ENCODE measurements at places on chromosomes 4 and X.

GRCh38 chr4:105154576-105154975 lies 7.9 kb downstream of the TET2 start:
- no peak for DNase-seq

- no peak for DNase-seq
These were observed 153.9 kb downstream of the PCDH18 start for GRCh38 chr4:137378393-137378792.

GRCh38 chr4:182223708-182224107 lies 19.5 kb upstream of the TENM3 start:
- no peak for DNase-seq

DNA sequence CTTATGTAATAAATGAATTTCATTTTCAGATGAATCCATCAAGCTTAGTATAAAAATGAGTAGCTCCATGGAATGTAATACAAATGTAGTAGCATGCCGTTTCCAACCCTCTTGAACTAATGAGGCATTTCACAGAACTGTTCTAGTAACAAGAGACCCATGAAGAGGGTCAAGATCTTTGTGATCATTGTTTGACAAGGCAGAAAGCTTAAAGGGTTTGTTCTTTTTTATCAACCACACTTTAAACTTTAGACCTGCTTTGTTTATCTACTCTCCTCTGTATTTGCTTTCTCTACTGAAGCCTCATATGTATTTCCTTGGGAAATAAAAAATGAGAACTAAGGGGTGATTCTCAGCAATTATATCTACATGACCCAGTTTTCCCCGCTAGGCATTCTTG lies 513.9 kb downstream of the ARAP2 start:
- DNase-seq = no peak

DNA sequence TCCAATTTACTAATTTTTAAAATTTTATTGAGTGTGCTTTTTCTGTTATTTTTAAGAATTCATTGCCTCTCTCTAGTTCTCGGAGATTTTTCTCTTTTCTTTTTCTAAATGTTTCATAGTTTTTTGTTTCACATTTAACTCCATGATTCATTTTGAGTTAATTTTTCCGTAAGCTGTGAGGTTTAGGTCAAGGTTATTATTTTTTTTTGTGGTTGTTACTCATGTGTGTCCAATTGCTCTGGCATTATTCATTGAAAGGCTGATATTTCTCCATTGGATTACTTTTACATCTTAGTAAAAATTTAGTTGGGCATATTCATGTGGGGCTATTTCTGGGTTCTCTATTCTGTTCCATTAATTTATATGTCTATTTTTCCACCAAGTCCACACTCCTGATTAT lies 220.8 kb downstream of the MID1IP1 start:
- DNase-seq = no peak

DNA sequence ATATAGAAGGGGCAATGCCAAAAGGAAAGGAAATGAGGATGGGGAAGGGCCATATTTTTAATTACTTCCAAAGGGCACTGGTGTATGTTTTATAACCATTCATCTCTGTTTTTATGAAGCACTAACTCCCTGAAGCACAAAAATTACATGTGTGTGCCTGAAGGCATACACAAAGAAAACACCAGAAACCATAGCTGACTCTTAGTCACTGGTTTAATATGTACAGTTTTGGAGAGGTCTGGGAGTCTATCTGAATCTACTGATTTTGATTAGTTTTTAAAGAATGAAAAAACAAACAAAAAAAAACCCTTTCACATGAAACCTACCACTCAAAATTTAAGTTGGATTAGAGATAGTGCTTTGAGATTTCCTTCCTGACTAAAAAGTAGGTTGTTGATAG lies 438.7 kb downstream of the RPA4 start:
- DNase-seq = no peak

DNA sequence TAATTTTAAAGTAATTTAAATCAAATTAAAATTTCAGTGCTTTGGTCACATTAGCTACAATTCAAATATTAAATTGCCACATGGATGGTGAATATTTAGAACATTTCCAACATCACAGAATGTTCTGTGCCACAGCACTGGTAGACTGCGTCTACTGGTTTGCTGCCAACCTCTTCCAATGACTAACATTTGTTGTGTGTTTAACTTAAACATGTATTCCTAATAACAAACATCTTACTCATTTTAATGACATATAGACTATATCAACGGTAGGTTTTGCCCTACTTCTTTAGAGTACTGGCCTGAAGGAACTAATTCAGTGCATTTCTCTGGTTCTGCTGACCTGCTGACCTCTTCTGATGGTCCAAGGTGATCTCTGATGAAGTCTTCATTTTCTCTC lies 157.6 kb downstream of the DCK start:
- no peak for DNase-seq

GRCh38 chr4:118047043-118047442 lies 12.8 kb downstream of the NDST3 start:
- no peak for DNase-seq

- DNase-seq = peak; percentile 19
These were observed 90.7 kb downstream of the GEMIN8 start for GRCh38 chrX:13938829-13939530.

DNA sequence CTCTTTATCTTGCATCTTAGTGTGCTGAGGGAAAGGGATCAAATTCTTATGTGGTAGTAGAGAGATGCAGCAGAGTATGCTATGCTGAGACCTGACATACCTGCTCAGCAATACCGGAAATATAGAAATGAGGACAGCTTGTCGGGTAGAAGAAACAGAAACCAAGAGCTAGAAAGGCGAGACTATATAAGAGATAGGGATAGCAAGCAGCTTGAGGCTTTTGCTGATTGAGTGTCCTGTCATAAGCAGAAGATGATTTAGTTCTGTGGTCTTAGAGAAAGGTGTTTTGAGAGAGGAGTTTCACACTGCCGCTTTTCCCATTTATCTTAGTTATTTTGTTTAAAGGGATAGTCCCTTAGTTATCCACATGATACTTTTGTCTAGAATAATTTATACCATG lies 31.7 kb downstream of the USP9X start:
- no peak for DNase-seq

GRCh38 chrX:47650164-47651042 lies at the start of gene ELK1:
Gene ELK1 (minus strand): TSS chrX:47650563. CDS start chrX:47641441, 9,122 bp downstream.
- DNase-seq = peak; percentile 99

GRCh38 chr4:182145334-182145905 lies 97.8 kb upstream of the TENM3 start:
- no peak for DNase-seq

GRCh38 chr4:142686081-142686480 lies 160.0 kb downstream of the INPP4B start:
- no peak for DNase-seq

DNA sequence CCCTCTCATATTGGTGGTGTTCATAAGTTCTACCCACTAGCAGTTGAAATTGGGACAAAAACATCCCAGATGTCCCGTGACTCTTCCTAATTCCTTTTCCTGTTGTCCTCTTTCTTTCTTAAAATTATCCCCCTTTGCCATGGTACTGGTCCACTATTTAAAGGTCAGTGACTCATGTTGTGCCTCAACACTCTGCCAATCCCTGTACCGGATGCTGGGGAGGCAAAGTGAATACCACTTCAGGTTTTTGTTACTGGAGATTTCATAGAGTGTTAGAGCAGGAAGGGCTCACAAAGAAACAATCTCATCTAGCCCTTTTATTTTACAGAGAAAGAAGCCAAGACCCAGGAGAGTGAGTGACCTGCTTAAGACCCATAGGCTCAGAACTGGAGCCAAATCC lies 24.6 kb downstream of the SEPTIN11 start:
- DNase-seq = no peak

GRCh38 chrX:70281951-70282350 lies at the start of gene RAB41:
Gene RAB41 (plus strand): TSS chrX:70282172. CDS start chrX:70282218, 46 bp downstream.
- no peak for DNase-seq

- no peak for DNase-seq
These were observed 17.5 kb upstream of the CORIN start for GRCh38 chr4:47855350-47855749.

GRCh38 chrX:153802513-153803045 lies 8.1 kb downstream of the SSR4 start:
- no peak for DNase-seq

DNA sequence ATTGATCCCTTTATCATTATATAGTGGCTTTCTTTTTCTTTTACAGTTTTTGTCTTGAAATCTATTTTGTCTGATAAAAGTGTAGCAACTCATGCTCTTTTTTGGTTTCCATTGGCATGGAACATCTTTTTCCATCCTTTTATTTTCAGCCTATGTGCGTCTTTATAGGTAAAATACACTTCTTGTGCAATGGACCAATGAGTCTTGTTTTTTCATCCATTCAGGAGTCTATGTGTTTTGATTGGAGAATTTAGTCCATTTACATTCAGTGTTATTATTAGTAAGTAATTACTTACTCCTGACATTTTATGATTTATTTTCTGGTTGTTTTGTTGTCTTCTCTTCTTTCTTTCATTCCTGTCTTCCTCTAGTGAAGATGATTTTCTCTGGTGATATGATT lies 66.4 kb upstream of the IL2 start:
- no peak for DNase-seq

DNA sequence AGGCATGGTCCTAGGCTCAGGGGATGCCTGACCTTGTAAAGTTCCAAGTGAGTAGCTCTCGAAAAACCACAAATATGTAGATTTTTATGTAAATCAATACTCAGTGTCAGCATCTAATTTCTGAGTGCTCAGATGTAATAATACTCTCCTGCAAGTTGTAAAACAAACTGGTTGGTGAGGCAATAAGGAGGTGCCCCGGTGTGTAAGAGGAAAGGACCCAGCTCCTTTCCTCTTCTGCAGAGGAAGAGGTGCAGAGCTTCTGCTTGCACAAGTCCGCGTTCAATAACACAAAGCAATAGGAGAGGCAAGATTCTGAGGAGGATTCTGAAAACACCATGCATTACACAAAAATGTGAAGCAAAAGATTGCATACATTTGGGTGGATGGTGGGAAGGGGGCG lies 43.6 kb upstream of the ENPP6 start:
- DNase-seq = no peak

GRCh38 chr4:15002659-15003400 lies 549 bp downstream of the CPEB2 start:
- DNase-seq = peak; percentile 47

DNA sequence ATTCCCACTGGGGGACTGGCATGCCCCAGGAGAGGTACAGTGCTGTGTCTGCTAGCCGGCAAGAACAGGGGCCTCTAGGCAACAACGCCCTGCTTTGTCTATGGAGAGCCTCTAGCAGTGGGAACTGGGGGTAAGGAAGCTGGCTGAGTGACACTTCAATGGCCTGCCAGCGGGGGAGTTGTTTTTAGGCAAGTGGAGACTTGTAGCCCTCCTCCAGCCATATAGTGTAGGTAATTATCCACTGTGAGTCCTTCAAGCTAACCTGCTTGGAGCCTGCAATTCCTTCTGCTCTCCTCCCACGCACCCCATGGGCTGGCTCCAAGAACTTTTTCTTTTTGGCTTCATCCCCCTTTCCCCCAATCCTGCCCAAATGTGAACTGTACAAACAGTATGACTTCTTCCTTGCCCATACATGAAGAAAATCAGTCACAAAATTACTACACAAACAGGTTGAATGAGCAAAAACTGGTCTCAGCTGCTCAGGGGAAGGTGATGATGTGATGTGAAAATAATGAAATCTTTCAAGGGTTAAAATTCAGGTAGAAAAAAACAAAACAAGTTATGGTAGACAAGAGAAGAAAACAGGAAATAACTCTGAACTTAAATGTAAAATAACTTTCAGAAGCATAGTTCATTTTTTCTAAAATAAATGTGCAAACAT lies 33.1 kb downstream of the LEF1 start:
- no peak for DNase-seq

DNA sequence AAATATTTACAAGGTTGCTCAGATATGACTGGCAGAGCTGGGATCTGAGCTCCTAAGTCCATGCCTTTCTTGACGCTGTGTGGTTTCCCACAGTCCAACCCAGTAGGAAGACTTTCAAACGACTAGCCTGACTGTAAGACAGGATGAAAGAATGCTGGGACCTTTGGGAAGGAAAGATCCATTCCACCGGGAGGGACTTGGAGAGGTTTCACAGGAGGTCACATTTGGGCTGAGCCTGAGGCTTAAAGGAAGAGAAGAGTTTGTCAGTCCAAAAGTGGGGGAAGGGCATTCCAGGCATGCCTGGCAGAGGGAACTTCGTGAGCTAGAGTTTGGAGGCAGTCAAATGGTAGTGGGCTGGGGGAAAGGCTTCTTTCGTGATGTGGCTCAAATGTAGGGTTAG lies 1.5 kb downstream of the STARD8 start:
- DNase-seq = no peak

GRCh38 chr4:88660446-88661294 lies 37.0 kb downstream of the NAP1L5 start:
- DNase-seq = no peak

DNA sequence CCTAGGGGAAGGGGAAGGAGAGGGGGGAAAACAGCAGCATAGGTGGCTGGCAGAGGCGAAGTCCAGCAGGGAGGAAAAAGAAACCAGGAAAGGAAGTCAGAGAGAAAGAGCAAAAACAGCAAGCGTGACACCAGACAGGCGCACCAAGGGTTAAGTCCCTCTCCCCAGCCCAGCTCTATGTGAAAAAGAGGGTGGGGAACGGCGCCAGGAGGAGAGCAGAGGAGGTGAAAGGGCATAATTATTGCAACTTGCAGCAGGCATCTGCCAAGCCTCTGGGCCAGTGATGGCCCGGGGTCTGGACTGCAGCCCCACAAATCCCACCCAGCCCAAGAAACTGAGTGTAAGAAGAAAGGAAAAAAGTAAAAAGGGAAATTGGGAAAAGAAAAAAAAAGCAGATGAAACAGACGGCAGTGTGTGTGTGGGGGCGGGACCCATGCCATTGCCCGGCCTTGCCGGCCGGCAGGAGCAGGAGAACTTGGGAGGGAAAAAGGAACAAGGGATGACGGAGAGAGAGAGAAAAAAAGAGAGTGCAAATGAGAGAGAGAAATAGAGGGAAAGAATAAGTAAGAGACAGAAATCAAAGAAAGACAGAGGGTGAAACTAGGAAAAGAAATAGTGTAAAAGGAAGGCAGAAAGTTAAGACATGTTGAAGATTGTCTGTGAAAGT lies 14.1 kb upstream of the RHOXF2 start:
- DNase-seq = no peak

GRCh38 chrX:68947882-68948605 lies 119.2 kb downstream of the EFNB1 start:
- DNase-seq = no peak

GRCh38 chr4:172546782-172547181 lies 621.8 kb upstream of the GALNT7 start:
- DNase-seq = no peak

GRCh38 chr4:29805245-29805644 lies 914.9 kb upstream of the PCDH7 start:
- DNase-seq = peak; percentile 39

GRCh38 chr4:74456056-74456744 lies 11.3 kb downstream of the AREG start:
- no peak for DNase-seq

DNA sequence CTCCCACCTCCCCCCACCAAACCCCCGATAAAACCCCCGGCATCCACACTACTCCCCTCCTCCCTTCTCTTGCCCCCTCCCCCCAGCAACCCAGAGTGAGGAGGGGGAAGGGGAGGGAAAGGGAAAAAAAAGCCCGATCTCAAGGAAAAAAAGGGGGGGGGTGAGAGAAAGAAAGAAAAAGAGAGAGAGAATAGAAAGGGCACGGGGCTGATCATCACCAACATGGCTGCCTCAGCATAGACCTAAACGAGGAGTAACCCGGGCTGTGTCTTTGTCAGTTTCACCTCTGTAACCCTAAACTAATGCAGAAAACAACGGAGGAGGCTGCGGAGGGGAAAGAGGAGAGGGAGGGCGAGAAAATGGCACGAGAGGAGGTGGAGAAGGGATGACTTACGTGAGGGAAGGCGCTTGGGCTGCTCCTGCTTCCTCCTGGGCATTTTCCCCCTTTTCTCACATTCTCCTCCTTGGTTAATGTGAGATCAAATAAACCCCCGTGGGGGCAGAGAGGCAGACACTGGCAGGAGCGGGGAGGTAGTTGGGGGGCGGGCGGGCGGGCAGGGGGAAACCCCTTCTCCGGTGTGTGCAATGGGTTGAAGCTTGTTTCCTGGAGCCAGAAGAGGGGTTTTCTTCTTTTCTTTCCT lies 532 bp downstream of the ZNF827 start:
- DNase-seq = no peak

Measured in NCI-H524 (cell line).